ENCODE measurements at places on chromosomes 12 and 14.

DNA sequence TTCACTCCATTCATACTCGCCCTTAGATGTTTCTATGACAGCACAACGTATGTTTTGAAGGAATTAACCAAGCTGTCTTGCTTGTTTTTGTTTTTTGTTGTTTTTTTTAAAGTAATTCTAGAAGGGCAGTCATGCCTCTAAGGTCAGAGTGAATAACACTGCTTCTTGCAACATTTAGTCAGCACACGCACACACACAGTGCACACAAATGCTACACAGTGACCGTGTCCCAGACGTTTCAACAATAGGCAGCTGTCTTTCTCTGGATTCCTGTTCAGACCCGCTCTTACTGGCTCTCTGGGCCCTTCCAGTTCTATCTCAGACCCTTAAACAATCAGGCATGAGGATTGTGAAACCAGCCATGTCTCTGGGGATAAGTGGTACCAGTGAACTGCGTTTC, 351.0 kb upstream of the FKBP4 start:
- no peak for DNase-seq

GRCh38 chr14:65011538-65011937, 24.8 kb downstream of the FNTB start:
- no peak for DNase-seq

DNA sequence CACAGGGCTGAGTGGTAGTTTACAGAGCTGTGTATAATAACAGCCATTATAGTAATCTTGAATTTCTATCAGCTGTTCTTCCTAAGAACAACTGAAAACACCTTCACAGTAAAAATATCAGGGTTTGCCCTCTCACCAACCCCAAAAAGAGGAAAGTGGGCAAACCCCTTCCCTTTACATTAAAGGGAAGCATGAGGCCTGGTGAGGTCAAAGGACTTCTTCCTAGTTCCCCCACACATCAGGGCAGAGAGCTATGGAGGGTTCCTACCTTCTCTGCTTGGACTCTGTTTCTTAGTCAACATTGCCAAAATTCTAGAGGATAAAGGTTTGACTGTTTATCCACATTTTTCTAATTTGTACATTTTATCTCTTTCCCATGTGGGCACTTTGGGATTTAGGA, 4.4 kb upstream of the RPAP3 start:
- DNase-seq, result no peak

- no peak for DNase-seq
Observed at GRCh38 chr14:104788161-104788818, 7.3 kb downstream of the AKT1 start.

DNA sequence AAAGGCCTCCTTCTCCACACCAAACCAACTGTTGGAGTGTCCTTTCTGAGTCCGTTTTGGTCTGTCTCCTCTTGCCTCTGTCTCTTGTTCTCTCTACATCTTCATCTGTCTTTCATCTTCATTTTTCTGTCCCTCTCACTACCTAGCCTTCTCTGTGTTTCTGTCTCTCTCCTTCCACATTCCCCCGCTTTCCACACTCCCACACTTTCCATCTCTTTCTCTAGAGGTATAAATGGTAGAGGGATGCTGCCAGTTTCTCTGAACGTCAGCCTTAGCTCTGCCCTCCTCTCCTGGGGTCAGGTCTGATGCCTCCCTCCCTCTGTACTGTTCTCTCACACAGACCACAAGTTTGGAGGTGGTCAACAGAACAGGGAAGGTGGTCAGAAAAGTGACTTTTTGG, 42.9 kb downstream of the SMUG1 start:
- no peak for DNase-seq

- no peak for DNase-seq
Observed at GRCh38 chr12:19382563-19382962, 56.7 kb upstream of the AEBP2 start.

DNA sequence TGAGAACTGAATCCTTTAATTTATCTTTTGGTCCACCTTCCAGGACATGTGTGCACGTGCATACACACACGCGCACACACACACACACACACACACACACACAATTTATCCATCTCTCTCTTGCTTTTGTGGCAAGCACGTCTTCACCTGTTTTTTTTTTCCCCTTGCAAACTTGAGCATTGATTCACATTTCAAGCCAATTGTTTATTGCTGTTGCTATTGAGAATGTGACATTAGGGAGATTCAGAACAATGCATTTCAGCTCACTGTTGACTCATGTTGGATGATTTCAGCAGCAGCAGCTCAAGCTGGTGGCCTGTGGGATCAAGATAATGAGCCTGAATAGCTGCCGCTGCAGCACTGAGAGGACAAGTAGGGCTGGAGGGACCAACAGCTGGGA, 128.9 kb downstream of the SNAPC1 start:
- DNase-seq, result no peak

GRCh38 chr12:131024026-131024425, 70.3 kb downstream of the ADGRD1 start:
- no peak for DNase-seq

GRCh38 chr14:53539489-53540126, 386.5 kb upstream of the DDHD1 start:
- peak; percentile 64 for DNase-seq

GRCh38 chr14:30874120-30874998, at the start of gene COCH:
Gene COCH (plus strand): TSS chr14:30874559. CDS start chr14:30874939, 380 bp downstream.
- peak; percentile 56 for DNase-seq

DNA sequence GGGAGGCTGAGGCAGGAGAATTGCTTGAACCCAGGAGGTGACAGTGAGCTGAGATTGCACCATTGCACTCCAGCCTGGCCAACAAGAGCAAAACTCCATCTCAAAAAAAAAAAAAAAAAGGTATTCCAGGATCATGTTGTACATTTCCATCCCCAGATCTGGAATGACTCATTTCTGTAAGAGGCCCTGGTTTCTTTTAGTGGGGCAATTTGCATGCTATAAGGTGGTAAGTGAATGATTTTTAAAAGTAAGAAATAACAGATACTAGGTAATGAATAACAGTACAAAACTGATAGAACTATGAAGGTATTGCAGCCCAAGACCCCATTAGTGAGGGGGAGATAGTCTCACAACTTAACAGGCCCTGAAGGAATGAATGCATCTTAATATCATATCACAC, 17.7 kb upstream of the ADCK1 start:
- no peak for DNase-seq

GRCh38 chr12:109589691-109590245, 16.2 kb downstream of the MVK start:
- no peak for DNase-seq

DNA sequence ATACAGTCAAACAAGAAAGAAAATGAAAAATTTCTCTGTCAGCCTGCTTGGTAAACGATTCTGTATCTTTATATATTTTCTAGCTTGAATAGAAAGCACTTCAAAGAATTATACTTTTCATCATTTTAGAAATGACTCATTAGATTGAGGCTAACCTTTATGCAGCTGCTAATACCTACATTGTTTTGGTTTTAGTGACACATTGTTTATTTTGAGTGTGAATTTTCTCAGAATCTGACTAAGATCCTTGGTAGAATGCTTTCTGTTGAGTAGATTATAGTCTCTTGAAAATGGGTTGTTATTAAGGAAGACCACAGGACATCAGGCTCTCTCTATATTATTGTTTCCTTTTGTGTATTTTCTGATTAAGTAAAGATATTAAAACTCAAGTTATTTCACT, at the start of gene PMCH:
PMCH (minus strand) TSS at position 45 of the 400 bp plus-strand sequence. CDS start 63 bp downstream, outside the sequence.
- DNase-seq, result no peak

GRCh38 chr12:58873496-58873895, 46.8 kb downstream of the LRIG3 start:
- DNase-seq, result no peak

GRCh38 chr12:121088195-121088585, 44.5 kb upstream of the P2RX7 start:
- no peak for DNase-seq

GRCh38 chr14:31142455-31143087, 65.0 kb downstream of the HECTD1 start:
- DNase-seq, result no peak

DNA sequence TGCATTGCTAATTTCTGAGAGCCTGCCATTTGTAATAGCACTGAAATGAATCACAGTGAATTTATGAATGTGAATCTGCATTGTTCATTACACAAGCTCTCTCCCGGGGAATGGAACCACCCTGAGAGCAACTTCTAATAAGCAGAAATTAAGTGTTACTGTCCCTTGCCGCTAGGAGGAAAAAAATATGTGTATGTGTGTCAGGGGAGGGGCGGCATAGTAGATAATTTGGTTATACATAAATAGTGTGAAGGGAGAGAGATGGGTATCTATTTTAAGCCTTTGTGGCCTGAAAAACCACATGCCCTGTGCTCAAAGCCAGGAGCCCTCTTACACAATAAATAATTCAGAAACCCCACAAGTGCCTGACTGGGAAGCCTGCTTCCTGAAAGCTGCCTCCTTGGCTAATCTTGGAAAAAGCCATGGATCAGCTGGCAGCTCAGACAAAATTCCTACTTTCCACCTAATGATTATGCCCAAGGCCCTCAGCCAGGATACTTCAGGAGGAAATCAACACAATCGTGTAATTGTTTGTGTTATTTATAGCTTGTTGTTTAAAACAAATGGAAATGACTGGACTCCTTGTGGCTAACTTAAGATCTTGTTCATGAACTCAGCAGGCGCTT, 366.2 kb upstream of the KITLG start:
- DNase-seq, result no peak

GRCh38 chr12:26224657-26225056, 29.3 kb downstream of the SSPN start:
- no peak for DNase-seq

DNA sequence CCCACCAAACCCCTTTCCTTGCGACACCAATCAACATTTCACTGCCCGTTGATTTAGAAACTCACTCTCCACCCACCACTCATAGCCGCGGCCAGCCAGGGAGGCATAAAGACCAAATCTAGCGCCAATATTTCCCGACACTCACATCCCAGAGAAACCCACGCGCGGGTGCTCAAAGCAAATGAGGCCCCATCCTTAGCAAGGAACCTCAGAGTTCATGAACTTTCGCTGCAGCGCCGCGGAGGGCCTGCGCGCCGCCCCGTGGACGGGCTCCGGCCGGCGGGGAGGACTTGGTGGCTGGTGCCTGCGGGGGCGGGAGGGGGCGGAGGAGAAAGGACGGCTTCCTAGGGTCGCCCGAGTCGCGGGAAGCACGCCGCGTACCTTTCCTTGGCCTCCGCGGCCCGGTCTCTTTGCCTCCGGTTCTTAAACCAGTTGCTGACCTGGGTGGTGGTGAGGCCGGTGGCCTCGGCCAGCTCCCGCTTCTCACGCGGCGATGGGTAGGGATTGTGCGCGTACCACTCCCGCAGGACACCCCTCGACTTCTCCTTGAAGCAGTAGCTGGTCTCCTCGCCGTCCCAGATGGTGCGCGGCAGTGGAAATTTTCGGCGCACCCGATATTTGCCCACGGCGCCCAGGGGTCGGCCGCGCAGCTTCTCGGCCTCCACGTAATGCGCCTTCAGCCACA, 886 bp downstream of the SIX1 start:
- DNase-seq, result no peak

DNA sequence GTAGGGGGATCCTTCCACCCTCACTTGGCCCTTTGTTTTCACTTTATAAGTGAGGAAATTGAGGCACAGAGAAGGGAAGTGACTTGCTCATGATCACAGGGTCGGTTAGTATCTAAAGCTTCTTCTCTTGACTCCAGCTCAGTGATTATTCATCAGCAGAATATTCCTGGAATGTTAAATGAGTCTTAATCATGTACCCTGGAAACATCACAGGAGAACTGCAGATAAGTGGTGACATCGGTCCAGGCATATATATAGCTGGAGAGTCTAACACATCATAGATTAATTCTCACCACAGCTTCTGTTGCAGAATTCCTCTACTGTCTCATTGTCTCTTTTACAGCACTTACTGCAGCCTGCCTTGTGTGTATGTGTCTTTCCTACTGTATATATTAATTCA, 69.9 kb downstream of the PAH start:
- DNase-seq, result no peak

DNA sequence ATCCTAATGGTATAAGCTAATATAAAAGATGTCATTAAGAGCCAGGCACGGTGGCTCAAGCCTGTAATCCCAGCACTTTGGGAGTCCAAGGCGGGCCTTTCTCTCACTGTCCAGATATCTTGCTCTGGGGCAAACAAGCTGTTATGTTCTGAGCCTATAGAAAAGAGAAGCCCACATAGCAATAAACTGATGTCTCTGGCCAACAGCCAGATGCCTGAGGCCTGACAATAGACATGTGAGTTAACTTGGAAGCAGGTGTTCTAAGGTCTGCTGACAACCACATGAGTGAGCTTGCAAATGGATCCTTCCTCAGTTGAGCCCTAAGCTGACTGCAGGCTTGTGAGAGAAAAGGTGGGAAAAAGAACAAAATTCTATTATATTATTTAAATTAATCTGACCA, 25.0 kb downstream of the YAF2 start:
- no peak for DNase-seq

- DNase-seq, result peak; percentile 22
Observed at GRCh38 chr12:25377469-25378177, 126.9 kb upstream of the KRAS start.

DNA sequence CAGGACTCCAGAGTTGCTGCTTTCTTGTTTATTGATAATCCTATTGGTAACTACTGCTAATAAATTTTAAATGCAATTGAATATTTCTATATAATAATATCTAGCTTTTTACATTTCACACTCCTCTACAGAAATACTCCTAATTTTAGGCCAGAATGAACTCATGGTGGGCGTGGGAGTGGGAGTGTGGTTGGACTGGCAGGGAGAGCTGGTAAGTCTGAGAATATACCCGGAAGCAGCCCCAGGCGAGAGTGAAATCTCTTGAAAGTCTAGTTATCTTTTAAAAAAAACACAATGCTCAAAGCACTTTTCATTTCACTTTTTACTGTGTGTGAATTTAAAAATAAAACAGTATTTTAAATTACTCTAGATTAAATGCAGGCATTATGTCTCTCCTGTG, 4.7 kb downstream of the TMEM263 start:
- peak; percentile 28 for DNase-seq

GRCh38 chr14:56294128-56294527, 175.9 kb downstream of the PELI2 start:
- no peak for DNase-seq

DNA sequence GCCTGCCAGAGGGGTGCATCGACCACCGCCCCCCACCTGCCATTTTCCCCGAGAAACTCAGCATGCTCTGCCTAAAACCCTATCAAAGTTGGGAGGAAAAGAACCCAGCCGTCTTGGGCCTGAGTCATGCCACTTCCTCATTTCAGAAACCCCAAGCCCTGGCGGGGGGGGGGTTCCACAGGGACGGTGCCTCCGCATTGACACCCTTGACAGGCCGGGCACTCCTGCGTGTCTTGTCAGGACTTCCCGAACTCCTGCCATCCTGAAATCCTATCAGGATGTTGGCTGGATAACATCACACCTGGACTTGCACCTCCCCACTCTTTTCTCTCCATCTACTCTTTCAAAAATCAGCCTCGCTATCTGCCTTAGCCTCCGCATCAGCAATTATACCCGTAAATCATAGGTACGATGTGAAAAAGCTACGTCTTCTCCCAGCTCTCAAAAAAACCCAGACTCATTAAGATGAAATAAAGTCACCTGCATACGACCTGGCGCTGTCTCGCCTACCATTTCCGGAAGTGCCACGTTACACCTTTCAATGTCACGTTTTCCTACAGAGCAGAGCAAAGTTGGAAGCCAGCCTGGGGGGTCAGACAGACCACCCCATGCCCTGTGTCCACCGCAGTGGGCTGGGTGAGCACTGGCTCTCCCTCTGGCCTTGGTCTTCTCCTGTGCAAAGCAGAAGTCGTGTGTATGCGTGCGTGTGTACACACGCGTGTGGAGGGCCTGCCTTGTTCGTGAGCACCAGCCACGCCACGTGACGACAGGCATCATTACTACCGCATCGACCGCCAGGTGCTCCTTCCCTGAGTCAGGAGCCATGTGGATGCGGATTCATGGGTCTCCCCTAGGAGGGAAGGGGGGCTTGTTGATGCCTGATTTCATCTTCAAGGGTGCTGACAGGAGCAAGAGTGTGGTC, 96.7 kb downstream of the RFLNA start:
- DNase-seq, result peak; percentile 68

- DNase-seq, result no peak
Observed at GRCh38 chr14:21626491-21627230, 8.1 kb downstream of the OR10G2 start.

Measured in stimulated activated naive CD8-positive, alpha-beta T cell treated with anti-CD3 and anti-CD28 coated beads, Interleukin-15, Interleukin-2, amounts not matched to agents 100 U/mL and 50 U/mL, for 24 hours (primary cell).